ENCODE measurements at places on chromosomes 2 and 18.

- no peak for DNase-seq
These were observed 4.8 kb downstream of the TMEM200C start for GRCh38 chr18:5890331-5891183.

DNA sequence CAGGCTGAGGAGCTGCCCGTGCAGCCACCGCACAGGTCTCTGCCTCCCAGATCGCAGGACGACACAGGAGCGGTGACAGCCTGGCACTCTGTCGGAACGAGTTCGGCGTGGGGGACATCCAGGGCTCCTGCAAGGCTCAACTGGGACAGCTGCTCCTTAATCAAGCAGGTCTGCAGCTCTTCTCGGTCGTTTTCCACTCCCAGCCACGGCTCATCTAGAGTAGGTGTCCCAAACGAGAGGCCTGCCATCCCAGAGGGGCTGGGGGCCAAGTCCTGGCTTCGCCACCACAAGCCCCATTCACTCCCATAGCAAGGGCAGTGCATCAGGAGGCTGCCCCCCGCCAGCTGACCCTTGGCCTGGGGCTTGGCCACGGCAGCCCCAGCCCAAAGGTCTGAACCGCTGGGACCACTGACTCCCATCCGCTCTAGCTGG lies 22.5 kb downstream of the PASK start:
- no peak for DNase-seq

GRCh38 chr2:156675896-156676295 lies 239.7 kb downstream of the GPD2 start:
- DNase-seq, result no peak

- no peak for DNase-seq
These were observed 242.0 kb upstream of the MEIS1 start for GRCh38 chr2:66192888-66193287.

- DNase-seq, result no peak
These were observed 95.3 kb downstream of the COPS8 start for GRCh38 chr2:237180987-237181386.

DNA sequence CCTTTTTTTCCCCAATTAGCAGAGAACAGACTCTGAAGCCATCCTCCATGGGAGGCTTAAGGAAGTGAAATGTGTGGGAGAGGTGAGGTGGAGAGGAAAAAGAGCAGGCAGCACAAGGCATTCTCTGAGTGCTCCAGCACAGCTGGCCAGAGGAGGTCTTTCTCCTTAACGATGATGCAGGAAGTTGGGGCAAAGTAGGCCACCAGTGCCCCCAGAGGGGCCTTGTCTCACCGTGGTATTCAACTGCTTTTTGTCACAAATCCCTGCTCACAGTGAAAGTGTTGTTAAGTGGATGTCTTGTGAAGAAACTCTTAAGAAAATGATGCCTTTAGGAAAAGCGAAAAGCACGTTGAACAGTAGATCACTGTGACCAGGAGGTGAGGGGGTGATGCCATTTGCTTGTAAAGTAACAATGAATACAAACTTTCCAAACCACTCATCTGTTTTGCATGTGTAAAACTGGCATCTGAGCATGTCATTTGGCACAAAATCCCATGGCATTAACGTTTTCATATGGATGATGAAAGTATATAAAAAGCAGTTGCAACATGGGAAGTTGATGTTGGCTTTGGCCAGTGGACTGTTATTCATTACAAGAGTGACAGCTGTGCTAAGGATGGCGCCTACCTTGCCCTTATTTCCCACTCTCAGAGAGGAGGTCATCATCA lies 49.2 kb upstream of the CDC42EP3 start:
- peak; percentile 81 for DNase-seq

- no peak for DNase-seq
These were observed 45.6 kb downstream of the MEX3C start for GRCh38 chr18:51151568-51152511.

- no peak for DNase-seq
These were observed 29.2 kb downstream of the MYO1B start for GRCh38 chr2:191274413-191274815.

Data from AG09309 (cell line).